Mesothelial cell of epicardium (in vitro differentiated cells): ENCODE measurements at places on chromosomes 1 and 21.

- no peak for DNase-seq
These were observed 213.7 kb upstream of the CSF3R start for GRCh38 chr1:36696261-36696940.

- no peak for DNase-seq
These were observed 6.8 kb downstream of the TPRG1L start for GRCh38 chr1:3631320-3632260.

DNA sequence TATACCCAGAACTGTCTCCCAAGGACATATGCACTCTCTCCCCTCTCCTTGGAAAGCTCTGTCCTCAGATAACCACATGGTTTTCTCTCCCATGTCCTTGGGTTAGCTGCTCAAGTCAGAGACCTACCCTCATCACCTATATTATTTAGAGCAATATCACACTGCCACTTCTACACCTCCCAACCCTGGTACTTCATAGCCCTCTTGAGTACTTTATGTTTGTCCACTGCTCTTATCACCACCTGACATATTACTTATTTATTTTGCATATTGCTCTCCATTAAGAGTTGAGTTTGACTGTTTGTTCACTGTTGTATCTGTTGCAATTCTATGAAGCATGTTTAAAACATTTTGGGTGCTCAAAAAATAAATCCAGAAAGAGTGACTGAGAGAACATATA lies 126.3 kb upstream of the ATP1B1 start:
- DNase-seq = no peak

GRCh38 chr1:211708006-211708405 lies 32.6 kb upstream of the NEK2 start:
- no peak for DNase-seq

- no peak for DNase-seq
These were observed 234.9 kb downstream of the PTPRC start for GRCh38 chr1:198873696-198874230.

DNA sequence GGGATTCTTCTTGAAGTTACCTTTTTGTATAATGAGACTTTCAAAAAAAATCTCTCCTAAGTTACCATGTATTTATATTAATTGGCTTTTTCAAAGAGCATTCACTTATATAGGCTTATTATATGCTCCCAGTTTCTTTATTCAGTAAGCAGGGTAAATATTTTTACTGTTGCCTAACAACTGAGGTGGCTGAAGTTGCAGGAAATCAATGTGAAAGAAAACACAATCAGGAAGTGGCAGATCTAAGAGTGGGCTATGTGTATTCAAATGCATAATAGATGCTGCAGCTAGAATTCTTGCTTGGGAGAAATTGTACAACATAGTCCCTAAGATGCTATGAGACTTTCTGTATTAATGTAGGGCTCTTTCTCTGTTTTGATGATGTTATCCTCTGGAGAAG lies 606.9 kb downstream of the NUF2 start:
- DNase-seq = no peak
